ENCODE measurements at places on chromosomes 1 and 21.

- no peak for DNase-seq
These were observed 4.3 kb downstream of the TSPAN2 start for GRCh38 chr1:115084902-115085511.

DNA sequence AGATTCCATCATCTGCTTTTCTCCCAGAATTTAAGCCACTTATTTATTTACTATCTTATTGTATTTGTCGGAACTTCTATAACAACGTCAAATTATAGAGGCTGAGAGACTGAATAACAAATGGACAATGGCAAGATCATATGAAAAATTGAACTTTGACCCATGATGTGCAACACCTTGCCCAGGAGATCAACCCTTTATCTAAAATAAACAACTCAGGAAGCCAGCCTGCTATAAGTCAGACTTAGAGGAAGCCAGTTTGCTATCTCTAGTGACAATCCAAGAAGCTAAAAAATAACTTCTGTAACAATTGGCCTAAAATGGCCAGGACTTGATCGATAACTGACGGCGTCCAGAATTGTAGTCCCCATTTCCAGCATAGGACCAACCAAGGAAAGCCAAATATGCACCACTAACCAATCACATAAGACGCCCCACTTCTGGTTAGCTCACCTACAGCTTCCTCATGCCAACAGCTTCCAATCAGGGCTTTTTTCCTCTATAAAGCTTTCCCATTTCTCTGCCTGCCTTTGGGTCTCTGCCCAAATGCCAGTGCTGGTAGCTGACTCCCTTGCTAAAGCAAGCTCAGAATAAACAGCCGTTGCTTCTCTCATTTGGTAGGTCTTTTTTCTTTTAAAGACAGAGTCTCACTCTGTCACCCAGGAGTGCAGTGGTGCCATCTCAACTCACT, 28.5 kb downstream of the ANP32E start:
- no peak for DNase-seq

DNA sequence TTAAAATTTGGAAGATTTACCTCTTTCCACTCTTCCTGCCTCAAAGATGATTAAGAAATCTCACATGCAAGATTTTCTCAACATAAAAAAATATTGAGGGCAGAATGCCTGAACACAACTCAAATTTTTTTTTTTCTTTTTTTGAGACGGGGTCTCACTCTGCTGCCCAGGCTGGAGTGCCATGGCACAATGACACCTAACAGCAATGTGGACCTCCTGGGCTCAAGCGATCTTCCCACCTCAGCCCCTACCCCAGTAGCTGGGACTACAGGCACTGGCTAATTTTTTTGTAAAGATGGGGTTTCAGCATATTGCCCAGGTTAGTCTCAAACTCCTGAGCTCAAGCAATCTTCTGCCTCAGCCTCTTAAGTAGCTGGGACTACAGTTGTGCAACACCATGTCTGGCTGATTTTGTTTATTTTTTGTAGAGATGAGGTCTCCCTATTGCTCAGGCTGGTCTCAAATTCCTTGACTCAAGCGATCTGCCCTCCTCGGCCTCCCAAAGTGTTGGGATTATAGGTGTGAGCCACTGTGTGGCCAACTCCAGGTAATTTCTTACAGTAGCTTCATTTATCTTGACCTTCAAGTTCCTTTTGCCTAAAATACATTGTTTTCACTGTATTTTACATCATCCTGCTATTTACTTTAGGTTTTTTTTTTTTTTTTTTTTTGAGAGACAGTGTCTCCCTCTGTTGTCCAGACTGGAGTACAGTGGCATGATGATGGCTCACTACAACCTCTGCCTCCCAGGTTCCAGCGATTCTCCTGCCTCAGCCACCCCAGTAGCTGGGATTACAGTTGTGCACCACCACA, 10.4 kb downstream of the NUCKS1 start:
- DNase-seq: no peak

DNA sequence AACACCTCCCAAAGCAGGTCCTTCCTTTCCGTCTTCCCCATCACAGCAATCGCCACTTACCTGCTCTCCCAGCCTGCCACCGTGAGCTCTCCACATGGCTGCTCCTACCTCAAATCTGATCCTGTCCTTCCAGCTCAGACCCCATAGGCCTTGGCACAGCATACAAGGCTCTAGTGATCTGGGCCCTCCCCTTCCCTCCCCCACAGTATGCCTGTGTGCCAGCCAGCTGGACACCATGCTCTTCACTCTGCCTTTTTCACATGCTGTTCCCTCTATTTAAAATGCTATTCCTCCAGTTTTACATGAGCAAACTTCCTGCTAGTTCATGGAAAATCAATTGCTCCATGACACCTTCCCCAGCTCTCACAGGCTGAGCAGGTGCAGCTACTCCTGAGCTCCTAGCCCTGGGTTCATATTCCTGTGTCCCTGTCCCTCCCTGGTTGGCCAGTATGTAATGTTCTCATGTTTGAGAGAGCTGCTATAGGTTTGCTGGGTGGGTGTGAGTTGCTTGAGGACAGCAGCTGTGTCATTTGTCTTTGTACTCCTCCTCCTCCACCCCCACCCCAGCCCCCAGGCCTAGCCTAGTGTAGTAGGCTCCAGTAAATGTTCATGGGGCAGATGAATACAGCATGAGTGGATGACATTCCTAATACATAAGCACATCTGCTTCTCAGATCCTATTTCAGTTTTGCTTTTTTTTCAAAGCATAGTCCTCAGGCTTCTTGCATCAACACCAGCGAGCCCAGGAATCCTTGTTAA, 6.3 kb upstream of the TNNT2 start:
- no peak for DNase-seq

DNA sequence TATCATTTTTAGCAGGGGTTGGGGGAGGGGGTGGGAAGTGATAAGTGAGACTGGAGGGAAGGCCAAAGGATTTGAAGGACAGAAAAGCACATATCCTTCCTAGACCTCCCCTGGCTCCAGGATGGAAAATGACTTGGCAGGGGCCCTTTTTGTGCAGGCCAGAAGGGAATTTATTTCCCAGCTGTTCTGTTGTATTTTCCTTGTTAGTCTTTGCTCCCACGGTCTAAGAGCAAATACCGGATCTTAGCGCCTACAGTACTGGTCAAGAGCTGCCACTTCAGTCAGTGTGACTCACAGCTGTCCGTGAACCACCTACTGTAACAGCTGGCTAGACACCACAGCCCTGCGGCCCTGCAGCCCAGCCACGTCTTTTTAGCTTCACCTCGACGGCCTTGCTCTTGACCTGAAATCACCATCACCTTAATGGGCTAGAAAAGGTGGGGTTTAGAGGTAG, 51.0 kb upstream of the ERRFI1 start:
- DNase-seq: peak; percentile 23

DNA sequence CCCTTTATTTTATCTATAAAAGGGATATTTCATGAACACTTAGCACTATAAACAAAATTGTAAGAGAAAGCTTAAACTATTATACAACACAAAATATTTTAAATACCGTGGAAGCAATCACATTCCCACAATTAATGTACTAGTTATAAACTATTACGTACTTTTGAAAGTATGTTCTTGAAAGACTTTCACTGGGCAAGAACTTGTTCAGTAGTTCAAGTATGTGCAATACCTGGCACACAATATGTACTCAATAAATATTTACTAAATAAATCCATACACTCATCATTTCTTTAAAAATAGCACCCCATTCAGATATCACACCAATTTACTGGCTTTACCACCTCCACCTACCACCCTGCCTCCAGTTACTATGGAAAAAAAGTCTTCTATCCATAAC, 12.6 kb upstream of the FMO2 start:
- DNase-seq: no peak

DNA sequence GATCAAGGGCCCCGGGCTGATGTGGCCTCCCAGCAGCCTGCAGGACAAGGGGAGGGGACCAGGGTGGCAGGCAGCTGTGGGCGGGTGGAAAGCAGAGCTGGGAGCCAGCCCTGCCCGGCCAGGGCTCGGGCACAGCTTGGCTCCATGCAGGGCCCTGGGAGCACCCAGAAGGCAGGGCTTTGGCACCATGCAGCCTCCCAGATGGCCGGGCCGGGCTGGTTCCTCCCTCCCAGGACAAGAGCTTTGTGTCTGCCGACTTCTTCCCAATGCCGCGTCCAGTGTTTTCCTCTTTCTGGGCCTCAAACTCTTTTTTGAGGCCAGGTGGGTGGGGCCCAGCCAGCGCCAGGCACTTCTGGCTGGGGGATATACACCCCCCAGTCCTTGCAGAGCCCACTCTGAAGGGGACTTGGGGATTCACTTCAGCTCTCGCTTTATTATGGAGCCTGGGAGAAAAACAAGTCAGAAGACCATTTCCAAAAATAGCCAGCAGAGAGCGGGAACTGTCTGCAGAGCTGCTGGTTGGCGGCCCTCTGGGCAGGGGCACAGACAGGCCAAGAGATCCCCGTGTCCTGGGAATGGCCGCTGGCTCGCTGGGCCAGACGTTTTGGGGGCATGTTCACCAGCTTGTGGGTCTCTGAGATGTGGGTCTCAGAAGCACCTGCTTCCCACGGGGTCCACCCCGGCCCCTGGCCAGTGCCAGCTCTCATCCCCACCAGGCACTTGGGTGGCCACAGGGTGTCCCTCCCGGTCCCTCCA, 103.8 kb upstream of the ARHGEF16 start:
- no peak for DNase-seq

DNA sequence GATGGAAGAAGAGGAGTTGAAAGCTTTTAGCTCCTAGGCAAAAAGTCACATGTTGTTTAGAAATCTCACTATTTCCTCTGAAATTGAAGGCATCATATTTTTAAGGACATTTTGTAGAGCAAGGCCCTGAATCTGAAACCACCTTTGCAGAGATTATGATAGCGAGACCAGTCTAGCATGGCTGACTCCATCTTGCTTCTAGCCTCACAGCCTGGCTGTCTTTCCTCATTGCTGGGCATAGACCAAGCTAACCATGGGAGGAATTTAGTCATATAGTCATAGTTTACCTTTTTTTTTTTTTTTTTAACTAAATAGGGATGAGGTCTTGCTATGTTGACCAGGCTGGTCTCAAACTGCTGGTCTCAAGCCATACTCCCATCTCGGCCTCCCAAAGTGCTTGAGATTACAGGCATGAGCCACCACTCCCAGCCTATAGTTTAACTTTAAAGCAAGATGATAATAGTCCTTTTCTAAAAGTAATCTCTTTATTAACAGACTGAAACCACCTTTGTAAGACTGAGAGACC, 42.2 kb upstream of the ZNF326 start:
- no peak for DNase-seq

DNA sequence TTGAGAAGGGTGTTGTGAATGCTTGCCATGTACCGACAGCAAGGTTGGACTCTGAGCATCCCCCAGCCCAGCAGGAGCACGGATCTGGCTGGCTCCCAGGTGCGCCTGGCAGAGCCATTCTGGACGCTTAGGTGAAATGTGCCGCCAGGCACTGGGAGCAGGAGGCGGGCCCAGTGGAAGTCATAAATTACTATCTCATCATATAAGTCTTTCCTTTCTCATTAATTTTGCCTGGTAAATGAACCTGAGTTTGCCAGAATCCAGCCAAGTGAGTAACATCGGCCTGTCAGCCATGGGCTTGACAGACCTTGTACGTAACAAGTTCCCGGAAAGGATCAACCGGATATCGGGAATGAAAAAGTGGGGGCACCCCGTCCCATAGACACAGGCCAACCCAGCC, 179.5 kb upstream of the ARHGEF16 start:
- DNase-seq: no peak

GRCh38 chr1:89633800-89634625, 1.1 kb downstream of the LRRC8C start:
- DNase-seq: peak; percentile 65

- DNase-seq: no peak
These were observed 37.5 kb upstream of the WLS start for GRCh38 chr1:68269637-68270430.

DNA sequence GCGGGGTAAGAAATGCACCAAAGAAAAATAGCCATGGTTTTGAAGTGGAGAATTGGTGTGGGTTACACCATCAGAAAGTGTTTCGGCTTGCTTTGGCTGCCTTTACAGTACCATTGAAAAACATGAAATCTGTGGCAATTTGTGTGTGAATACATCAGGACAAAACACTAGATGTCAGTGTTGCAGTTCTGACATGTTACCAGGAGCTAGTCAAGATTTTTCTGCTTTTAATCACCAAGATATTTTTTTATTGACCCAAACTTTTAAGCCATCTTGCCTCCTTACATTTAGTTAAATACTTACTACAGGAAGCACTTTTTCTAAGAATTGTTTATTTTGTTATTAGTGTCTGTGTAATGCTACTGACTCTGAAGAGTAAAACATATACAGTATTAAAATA, 14.3 kb downstream of the RRP15 start:
- peak; percentile 52 for DNase-seq

DNA sequence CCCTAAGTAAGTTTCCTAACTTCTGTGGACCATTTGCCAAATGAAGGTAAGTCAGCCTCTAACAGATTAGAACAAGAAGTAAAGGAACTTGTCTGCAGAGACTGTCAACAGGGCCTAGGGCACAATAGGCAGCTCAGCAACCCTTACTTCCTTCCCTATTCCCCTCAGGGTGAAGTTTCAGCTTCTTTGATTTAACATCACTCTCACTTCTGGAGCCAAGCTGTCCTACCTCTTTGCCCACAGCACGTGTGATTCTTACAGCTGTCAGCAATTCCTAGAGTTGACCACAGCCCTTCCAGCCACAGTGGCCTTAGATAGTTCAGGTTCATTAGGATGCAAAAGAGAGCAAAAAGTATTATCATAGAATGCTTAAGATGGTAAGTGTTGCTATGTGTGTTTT, 7.6 kb upstream of the EIF4G3 start:
- DNase-seq: no peak

- no peak for DNase-seq
These were observed 26.7 kb upstream of the TP53BP2 start for GRCh38 chr1:223872308-223872901.

- DNase-seq: peak; percentile 35
These were observed at the start of gene FAAH for GRCh38 chr1:46394108-46394871. FAAH (plus strand) TSS chr1:46394317; CDS start chr1:46394349, 32 bp downstream.

DNA sequence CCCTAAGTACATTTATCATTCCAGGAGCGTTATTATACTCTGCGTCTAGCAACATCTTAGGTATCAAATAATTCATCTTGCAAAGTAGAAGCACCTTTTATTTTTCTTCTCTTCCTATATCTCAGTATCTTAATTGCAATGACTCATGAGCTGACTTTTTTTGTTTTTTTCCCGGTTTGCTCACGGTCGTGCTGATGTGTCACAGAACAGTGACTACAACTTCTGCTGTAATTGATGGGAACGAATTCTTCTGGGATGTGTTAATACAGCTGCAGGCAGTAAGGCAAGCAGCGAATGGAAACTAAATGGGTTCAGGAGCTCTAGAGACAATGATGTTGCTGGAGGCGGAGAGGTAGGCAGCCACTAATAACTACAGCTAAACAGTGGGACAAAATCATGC, 89.8 kb upstream of the TMPRSS15 start:
- DNase-seq: no peak

- no peak for DNase-seq
These were observed 199.5 kb downstream of the TPR start for GRCh38 chr1:186175588-186175987.

DNA sequence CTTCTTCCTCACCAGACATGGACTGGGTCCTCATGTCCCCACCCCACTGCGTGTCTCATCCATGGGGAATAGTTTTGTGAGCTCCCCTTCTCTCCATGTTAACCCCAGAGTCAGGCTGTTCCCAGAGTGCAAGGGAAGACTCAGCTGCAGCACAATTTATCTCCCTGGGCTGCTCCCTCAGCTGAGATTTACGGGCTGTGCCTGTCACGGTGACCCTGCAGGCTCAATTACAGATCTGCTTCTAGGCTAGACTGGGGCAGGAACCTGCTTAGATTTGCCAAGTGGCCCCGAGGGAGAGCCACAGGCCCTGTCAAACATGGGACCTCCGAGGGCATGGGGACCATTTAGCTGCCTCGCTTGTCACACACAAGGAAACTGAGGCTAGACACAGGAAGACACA, 37.8 kb downstream of the CDCP2 start:
- DNase-seq: no peak
